ENCODE measurements at places on chromosomes 3 and 15.

DNA sequence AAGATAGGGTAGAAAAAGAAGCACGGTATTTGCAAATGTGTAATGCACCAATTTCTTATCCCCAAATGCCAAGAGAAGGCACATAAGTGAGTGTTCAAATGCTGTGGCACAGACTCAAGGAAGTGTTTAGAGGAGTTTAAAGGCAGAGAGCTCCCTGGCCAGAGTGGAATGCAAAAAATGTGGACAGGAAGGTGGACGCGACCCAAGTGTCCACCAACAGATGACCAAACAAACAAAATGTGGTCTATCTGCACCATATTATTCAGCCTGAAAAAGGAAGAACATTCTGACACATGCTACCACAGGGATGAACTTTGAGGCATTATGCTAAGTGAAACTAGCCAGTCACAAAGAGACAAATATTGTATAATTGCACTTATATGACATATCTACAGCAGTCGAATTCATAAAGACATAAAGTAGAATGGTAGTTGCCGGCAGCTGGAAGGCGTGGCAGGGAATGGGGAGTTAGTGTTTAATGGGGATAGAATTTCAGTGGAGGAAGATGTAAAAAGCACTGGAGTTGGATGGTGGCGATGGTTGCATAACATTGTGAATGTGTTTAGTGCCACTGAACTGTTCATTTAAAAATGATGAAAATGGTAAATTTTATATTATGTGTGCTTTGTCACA is 126.6 kb downstream of the SRGAP3 start:
- no peak for DNase-seq

DNA sequence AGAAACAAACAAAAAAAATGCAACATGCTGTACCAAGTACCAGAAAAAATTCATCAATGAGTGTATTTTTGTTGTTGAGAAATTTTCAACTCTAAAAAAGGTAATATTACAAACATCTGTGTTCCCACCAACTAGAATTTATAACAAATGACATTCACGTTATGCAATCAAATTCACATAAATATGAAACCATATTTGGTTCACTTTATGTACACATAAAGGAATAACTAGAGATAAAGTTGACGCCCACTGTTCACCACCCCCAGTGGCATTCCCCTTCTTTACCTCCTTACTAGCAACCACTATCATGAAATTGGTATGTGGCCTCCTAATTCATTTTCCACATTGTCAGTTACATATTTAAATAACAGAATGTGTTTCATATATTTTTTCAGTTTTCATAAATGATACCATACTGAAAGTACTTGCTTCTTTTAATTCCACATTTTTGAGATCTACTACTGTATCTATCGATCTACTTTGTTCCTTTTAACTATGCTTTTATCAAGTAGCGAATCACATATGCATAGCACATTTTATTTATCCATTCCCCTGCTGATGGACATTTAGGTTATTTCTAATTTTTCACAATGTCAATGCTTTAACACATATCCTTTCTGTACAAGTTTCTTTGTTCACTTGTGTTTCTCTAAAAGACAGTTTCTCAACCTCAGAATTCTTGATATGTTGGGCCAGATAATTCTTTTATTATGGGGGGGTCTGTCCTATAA is 34.5 kb downstream of the TBC1D5 start:
- DNase-seq = no peak

GRCh38 chr3:141051443-141052200 is 475 bp downstream of the SPSB4 start:
- no peak for DNase-seq

DNA sequence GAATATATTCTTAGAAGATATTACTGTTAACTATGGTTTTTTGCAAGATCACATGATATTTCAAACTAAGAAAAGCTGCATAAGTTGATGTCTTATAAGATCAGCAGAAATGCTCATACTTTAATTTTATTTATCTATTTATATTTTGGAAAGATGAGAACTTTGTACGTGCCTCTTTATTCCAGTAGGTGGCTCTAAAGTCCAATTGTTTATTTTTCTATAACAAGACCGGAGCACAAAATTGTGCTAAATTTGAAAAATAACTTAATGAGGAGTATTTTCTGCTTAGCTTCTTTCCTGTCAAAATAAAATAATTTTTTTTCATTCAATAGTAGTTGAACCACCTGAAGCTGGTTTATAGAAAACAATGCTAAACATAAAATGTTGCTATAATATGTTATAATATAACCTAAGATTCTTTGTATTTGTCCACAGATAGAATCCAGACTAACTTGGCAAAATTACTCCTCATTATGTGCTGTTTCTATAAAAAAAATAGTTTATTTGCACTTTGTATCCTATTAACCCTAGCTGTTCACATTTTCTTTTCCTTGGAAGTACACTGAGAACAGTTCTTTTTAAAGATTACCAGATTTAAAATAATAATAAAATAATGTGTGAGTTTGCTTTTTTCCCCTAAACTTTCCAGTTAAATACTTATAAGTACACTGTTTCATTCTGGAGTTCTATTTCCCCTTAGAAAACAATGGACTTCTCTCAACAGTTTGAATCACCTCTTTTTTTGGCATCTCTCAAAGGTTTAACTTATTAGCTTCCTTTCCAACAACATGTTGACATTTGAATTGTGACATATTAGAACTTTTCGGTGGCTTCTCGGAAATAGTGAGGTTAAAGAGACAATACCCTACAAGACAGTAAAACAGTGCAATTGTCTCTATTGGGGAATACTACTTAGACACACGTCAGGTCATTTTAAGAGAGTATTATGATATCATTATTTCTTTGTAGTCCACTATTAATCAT is 530.0 kb downstream of the MECOM start:
- no peak for DNase-seq

DNA sequence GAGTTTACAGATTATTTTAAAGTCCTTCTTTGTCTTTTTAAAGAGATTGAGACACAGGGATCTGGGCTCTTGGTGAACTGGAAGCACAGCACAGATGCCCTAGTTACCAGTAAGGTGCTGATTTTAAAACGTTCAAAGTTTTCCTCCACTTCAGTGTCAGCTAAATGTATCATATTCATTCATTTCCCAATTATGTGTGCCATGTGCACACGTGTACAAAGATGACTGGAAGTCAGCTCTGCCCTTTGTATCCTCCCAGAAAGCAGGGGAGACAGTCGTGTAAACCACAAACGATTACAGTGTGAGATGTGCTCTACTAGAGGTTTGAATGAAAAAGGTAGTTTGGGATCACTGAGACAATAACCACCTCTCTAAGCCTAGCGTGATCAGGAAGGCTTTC is 730 bp downstream of the ZKSCAN7 start:
- DNase-seq = no peak

GRCh38 chr15:39312984-39313383 is 267.9 kb upstream of the THBS1 start:
- no peak for DNase-seq

- no peak for DNase-seq
Measured at GRCh38 chr15:36364377-36364776, 215.0 kb upstream of the CDIN1 start.

- no peak for DNase-seq
Measured at GRCh38 chr3:12353796-12354525, 65.1 kb downstream of the PPARG start.

DNA sequence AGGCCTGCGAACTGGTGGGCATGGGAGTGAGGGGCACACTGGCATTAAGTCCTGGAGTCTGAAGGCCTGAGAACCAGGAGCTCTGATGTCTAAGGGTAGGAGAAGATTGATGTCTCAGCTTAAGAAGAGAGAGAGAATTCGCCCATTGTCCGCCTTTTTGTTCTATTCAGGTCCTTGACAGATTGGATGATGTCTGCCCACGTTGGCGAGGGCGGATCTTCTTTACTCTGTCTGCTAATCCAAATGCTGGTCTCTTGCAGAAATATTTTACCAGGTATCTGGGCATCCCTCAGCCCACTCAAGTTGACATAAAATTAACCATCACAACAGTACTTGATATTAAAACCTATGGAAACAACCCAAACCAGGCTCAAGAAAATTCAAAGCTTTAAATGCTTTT is 44.1 kb downstream of the MAP6D1 start:
- no peak for DNase-seq

GRCh38 chr3:127026036-127026435 is 43.1 kb downstream of the PLXNA1 start:
- DNase-seq = no peak

DNA sequence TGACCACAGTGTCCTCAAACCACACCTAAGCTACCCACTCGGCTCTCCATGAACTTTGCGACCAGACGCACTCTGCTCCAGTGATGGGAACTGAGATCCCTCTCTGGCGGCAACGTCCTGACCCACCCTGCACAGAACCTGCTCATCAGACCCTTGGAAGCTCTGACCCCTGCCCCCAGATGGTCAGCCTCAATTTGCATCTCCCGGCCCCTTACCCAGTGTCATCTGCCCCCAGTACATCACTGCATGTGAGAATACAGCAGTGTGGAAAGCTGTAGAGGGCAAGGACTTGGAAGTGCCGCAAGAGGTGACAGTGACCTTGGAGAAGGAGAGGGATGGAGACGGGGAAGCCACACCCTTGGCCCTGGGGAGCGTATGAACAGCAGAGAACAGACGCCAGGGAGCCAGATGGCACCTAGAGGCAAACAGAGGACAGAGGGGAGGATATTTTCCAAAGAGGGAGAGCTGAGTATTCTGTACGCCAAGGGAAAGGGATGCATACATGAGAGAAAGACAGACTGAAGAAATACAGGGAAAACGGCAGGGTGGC is 192.0 kb downstream of the XXYLT1 start:
- no peak for DNase-seq

- no peak for DNase-seq
Measured at GRCh38 chr3:24128199-24129005, 183.3 kb downstream of the NR1D2 start.

- DNase-seq = no peak
Measured at GRCh38 chr15:75995611-75996010, 16.6 kb downstream of the NRG4 start.

- no peak for DNase-seq
Measured at GRCh38 chr3:141646760-141647561, 91.1 kb upstream of the RNF7 start.

DNA sequence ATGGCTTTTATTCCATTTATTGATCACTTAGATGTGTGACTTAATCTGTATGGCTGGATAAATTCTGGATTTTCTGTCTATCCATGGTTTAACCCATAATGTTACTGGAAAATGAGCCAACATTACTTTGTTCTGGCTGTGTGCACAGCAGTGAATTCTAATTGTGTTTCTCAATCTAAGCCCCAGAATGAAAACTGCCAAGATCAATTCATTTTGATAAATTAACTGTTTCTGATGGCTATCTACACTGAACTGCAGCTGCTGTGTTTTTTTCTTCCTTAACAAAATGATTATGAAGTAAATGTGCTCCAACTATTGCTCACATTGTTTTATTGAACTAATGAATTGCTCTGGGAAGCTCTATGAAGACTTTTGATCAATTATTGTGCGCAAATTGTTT is 35.7 kb upstream of the CPB1 start:
- DNase-seq = no peak

GRCh38 chr3:148004331-148004730 is 595.2 kb downstream of the ZIC1 start:
- DNase-seq = no peak

DNA sequence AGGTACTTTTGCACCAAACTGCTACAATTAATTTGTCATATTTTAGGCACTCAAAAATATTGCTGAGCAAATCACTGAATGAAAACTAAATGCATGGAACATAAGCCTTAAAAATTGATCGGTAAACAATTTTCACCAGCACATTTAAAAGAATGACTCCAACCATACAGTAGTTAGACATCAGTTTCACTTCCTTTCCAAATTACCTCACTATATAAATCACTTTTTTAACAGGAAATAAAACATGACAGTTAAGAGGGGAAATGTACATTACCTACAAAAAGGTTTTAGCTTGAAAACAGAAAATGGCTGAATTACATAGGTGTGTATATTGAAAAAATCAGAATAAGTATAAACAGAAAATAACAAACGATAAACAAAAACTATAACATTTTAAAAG is 108.4 kb downstream of the SERPINI1 start:
- no peak for DNase-seq

GRCh38 chr15:38085931-38086568 is 151.6 kb downstream of the TMCO5A start:
- DNase-seq = no peak

DNA sequence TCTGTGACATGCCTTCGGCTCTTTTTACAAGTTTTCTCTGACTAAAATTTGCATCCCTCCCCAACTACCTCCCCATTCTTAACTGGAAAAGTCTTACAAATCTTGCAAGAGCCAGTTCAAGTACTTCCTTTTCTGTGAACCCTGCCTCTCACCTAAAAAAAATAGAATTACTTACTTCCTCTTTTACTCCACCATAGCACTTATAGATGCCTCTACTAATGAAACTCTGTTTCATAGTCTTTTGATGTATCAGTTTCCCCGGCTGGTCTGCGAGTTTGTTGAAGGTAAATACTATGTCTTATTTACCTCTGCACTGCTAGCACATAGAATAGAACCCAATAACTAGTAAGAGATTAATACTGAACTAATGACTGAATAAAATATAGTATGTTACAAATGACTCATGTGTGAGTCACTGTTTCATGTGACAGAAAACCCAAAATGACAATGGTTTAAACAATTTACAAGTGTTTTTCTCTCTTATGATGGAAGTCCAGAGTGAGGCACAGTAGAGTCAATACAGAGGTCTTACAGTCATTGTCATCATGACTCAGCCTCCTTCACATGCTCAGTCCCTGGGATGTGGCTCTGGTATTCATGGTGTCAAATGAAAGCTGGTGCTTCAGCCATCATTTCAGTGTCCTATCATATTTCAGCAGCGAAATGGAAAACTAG is 393.5 kb downstream of the RSL24D1 start:
- no peak for DNase-seq

DNA sequence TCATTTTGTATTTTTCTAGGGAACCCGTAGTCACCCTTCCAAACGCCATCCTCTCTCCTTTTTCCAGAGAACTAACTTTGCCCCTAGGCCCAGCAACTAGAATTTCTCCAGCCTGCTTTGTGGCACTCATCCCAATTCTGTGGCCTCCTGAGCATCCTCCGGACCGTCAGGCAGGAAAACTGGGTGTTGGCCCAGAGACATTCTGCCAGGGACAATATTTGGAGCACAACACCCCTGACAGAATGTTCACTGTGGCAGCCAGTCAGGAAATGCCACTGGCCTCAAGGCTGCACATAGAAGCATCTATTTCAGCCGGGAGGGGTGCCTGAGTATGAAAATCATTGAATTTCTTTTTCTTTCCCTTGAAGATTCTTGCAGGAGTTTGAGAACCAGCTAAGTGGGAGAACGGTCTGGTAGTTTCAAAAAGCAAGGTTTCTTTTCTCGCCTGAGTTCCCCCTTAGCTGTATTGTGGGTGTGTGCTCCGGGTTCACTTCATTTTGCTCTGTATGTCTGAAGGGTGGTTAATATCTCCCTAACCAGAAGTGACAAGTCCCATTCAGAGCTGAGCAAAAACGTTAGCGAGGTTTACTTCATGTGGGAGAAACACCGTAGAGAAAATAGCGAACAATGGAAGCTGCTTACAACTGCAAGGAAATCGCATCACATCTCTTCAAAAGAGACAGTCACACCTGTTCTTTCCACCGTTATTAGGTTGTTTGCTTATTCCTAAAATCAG is 108.1 kb upstream of the TPM1 start:
- DNase-seq = no peak

- no peak for DNase-seq
Measured at GRCh38 chr3:192802957-192803899, 75.9 kb upstream of the FGF12 start.

GRCh38 chr15:88274553-88275460 is 18.3 kb upstream of the NTRK3 start:
- DNase-seq = peak; percentile 10

- DNase-seq = no peak
Measured at GRCh38 chr15:70341566-70341965, 243.8 kb upstream of the TLE3 start.

Data from stimulated activated CD8-positive, alpha-beta memory T cell treated with anti-CD3 and anti-CD28 coated beads, Interleukin-2, amount 100 ng/mL, for 1 hour (primary cell).